Activated T-helper 1 cell treated with Interleukin-2 at 50 U/mL for 16 hours (primary cell): ENCODE measurements at places on chromosomes 12 and 14.

GRCh38 chr12:57887631-57888408 is 41.3 kb upstream of the CTDSP2 start:
- DNase-seq: no peak

GRCh38 chr14:92624764-92625163 is 111.2 kb downstream of the RIN3 start:
- no peak for DNase-seq

GRCh38 chr12:52359621-52360061 is 7.6 kb downstream of the KRT85 start:
- DNase-seq: no peak

GRCh38 chr14:20470603-20470901 is 1.3 kb downstream of the PNP start:
- no peak for DNase-seq

GRCh38 chr14:103058164-103059055 is 1.1 kb upstream of the CDC42BPB start:
- DNase-seq: no peak

DNA sequence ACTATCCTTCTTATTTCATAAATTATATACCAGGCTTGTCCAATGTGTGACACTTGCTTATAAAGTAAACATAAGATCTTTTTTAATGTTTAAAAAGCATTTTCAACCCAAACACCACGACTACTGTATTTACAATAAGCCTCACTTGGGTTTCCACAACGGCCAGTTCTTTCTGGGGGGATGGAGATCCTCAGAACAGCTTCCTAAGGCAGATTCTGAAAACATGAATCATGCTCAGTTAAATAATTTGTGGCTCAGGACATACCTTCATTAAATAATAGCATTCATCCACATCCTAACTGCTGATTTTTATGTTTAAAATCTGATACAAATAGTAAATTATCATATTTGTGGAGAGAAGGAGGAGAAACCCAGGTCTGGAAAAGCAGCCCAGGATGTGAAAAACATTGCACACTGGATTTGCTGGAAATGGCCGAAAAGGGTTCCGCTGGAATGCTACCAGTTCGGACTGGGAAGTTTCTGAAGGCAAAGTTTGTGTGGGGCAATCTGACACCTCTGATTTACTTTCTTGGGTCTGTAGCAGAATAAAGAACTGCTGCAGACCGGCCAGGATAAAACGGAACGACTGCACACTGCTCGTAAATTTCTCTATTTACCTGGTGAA is 597 bp downstream of the GLT8D2 start:
- no peak for DNase-seq

- DNase-seq: no peak
Measured at GRCh38 chr12:108948367-108948766, 68.5 kb downstream of the DAO start.
